Upper lobe of left lung (tissue), 6 donors: ENCODE measurements at places on chromosomes 16 and 17.

DNA sequence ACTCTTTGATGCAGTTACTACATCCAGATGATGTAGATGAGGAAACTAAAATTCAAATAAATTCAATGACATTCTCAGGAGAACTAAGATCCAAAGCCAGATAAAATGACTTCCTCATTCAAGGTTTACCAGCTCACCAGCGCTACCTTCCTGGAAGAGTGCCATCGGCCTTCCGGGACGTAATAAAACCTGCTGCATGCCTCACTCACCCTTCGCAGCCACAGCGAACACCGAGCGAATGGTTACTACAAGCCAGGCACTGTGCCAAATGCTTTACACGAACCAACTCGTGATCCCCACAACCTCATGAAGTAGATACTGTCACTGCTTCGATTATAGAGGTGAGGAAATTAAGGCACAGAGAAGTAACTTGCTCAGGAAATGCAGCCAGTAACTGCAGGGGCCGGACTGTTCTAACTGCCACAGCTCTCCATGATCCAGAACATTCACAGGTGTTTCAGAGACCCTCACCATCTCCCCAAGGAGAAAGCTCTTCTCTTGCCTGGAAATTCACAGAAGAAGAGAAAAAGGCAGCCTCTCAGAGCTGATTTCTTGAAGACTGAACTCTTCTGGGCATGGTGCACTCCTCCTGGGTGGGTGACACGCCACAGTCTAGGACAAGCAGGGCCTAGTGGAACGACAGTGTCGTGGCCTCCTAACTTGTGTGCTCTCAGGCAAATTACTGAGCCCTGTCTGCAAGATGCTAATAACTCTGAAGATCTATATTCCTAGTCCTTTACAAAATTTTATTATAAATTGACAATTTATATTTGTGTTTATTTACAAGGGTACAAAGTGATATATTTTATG, 46.8 kb downstream of the HIC1 start:
- peak overlapping the region; percentile 8 for H3K27ac ChIP-seq
- no peak overlapping the region for H3K4me3 ChIP-seq

- H3K4me1 ChIP-seq = no peaks in the 10 kb centered on the region
- H3K27me3 ChIP-seq = no peaks in the 10 kb centered on the region
- no peak for DNase-seq
- no peak overlapping the region for H3K27ac ChIP-seq
Observed at GRCh38 chr16:64541621-64542020, 580.2 kb downstream of the CDH11 start.

DNA sequence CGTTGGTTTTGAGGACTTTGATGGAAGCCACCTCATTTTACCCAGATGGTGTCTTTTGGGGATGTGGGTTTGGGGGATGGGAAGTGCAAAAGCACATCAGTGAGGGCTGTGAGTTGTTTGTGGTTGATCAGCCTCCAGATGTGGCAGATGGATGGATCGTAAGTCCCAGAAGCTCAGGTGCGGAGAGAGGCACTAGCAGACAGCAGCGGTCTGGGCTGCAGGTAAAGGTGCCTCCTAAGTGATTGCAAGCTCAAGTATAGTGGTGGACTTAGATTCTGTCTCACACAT, 18.0 kb downstream of the HS3ST3B1 start:
- no peaks in the 10 kb centered on the region for H3K36me3 ChIP-seq
- H3K27me3 ChIP-seq = no peaks in the 10 kb centered on the region
- H3K4me1 ChIP-seq = no peaks in the 10 kb centered on the region

DNA sequence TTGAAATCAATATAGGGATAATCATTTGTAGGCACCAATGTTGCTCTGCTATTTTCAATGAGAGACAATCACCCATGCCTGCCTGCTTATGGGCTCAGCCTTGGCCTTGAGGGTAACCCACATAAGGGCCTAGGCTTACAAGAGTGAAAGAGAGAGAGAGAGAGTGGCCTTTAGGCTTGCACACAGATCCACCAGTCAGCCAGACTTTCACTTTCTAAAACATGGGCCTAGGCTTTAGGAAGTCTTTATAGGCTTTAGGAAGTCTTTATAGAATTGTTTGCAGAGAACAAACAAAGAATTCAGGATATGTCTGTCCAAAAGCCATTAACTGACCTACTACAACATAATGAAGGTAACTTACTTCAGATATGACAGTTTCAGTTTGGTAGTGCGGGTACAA, 3.4 kb downstream of the ABCA9 start:
- no peak for DNase-seq
- H3K27ac ChIP-seq = no peak overlapping the region
- no peaks in the 10 kb centered on the region for H3K4me1 ChIP-seq
- no peaks in the 10 kb centered on the region for H3K27me3 ChIP-seq
- H3K36me3 ChIP-seq = no peaks in the 10 kb centered on the region

GRCh38 chr16:85699628-85700027, 10.9 kb upstream of the GINS2 start:
- H3K27me3 ChIP-seq = no peaks in the 10 kb centered on the region
- no peaks in the 10 kb centered on the region for H3K4me1 ChIP-seq
- H3K36me3 ChIP-seq = no peaks in the 10 kb centered on the region
- H3K4me3 ChIP-seq = no peak overlapping the region

- no peaks in the 10 kb centered on the region for H3K36me3 ChIP-seq
- H3K27me3 ChIP-seq = no peaks in the 10 kb centered on the region
- H3K4me1 ChIP-seq = peaks cover 22% of the 10 kb centered on the region
Observed at GRCh38 chr16:66502020-66502913, 47.7 kb downstream of the TK2 start.

DNA sequence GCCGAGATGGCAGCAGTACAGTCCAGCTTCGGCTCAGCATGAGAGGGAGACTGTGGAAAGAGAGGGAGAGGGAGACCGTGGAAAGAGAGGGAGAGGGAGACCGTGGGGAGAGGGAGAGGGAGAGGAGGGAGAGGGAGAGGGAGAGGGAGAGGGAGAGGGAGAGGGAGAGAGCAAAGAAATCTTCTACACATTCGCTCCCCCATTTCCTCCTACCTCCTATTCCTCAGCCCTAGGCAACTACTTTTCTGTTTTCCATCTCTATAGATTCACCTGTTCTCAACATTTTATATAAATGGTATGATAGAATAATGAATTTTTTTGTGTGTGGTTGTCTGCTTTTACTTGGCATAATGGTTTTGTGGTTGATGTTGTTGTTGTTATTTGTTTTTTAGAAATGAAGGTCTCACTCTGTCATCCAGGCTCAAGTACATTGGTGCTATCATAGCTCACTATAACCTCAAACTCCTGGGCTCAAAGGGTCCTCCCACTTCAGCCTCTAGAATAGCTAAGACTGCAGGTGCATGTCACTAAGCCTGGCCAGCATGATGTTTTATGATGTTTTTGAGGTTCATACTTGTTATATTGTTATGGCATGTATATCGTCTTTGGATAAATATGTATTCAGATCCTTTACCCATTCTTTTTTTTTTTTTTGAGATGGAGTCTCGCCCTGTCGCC, 6.0 kb upstream of the PRPF8 start:
- no peak overlapping the region for H3K4me3 ChIP-seq
- no peak overlapping the region for H3K27ac ChIP-seq
- no peaks in the 10 kb centered on the region for H3K4me1 ChIP-seq
- H3K27me3 ChIP-seq = no peaks in the 10 kb centered on the region
- no peaks in the 10 kb centered on the region for H3K36me3 ChIP-seq
- DNase-seq = no peak

- H3K27me3 ChIP-seq = no peaks in the 10 kb centered on the region
- no peaks in the 10 kb centered on the region for H3K36me3 ChIP-seq
- H3K4me1 ChIP-seq = no peaks in the 10 kb centered on the region
- peak; percentile 60 for DNase-seq
Observed at GRCh38 chr16:35492225-35492624, 2032.8 kb downstream of the TP53TG3F start.

DNA sequence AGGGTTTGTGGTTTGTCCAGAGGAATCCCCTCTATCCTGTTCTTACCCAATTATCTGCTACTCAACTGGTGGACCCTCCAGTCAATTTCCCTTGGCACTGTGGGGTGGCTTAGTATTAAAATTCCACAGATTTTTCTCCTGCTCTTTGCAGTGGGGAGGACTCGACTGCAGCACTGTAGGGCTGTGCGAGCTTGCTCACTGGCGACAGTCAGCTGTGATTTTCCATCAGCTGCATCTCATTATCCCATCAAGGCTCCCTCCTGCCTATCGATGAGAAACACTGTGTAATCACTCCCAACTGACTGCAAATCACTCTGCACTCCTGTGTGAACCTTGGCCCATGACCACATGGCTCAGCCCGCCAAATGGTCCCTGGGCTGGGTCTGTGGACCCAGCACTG, 90.5 kb upstream of the MAF start:
- no peak for DNase-seq
- H3K4me3 ChIP-seq = no peak overlapping the region
- no peaks in the 10 kb centered on the region for H3K4me1 ChIP-seq
